ENCODE measurements at places on chromosomes 4 and X.

GRCh38 chr4:55466001-55466400 lies 70.2 kb downstream of the TMEM165 start:
- no peak for DNase-seq

GRCh38 chr4:123233136-123233768 lies 163.3 kb upstream of the SPRY1 start:
- DNase-seq = no peak

DNA sequence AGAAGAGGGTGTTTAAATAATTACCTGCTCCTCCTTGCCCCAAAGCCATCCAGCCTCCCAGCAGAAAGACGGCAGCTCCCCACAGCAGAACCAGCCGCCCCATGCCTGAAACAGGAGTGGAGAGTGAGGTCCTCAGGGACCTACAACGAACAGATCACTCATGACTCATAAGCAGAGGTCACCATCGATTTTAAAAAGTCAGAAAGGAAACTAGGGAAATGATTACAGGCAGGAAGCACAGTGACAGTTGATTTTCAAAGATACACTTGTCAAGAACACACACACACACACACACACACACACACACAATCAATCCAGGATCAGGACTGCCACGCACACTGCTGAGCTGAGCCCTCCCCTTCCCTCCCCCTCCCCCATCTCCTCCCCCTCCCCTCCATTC lies at the start of gene CRLF2:
CRLF2 (minus strand) TSS at position 118 of the 400 bp plus-strand sequence; CDS start at position 103, 15 bp downstream.
- no peak for DNase-seq

- DNase-seq = no peak
Measured at GRCh38 chr4:55949482-55949802, 697 bp downstream of the CEP135 start.

DNA sequence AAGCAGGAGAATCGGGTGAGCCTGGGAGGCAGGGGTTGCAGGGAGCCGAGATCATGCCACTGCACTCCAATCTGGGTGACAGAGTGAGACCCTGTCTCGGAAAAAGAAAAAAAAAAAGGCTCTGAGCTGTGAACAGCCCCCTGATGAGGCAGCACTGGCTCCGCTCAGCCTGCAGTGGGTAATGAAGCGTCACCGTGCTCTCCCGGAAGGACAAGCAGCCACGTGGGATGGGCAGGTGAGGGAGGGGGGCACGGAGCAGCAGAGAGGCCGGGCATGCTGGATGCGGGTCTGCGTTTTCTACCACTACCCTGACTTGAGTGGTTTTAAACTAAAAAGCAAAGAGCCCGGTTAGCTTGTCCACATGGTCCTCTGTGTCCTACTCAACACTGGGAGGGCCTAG lies 15.5 kb downstream of the TACC3 start:
- no peak for DNase-seq

- DNase-seq = no peak
Measured at GRCh38 chr4:151948351-151949016, 187.7 kb upstream of the GATB start.

DNA sequence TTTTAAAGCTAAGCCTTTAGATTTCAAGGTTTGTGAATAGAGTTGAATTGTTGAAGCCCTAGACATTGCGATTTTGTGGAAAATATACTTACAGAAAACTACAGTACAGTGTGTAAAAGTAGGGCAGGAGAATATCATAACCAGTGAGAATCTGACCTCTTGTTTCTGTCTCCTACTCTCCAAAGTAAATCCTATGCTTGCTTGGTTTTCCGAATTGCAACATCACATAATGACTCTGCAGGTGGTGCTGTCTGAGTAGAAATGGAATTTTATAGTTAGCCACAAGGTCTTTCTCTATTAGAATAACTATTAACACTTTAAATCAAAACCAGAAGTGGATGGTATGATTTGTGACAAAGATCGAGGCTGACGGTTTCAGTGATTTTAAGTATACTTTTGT lies 505.6 kb downstream of the RAPGEF2 start:
- DNase-seq = no peak

DNA sequence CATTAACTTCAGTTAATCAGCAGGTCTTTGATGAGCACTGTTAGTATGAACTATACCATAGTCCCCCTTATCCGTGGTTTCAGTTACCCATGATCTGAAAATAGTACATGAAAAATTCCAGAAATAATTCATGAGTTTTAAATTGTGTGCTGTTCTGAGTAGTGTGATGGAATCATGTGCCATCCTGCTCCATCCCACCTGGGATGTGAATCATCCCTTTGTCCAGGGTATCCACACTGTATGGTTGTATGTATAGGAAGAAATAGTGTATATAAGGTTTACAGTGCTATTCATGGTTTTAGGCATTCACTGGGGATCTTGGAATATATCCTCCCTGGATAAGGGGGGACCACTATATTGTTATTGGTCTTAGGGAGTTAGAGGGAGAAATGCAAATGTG lies 24.5 kb downstream of the ARHGAP10 start:
- no peak for DNase-seq
